ENCODE measurements at places on chromosomes 6 and 20. TPM values are rescaled to one million over a fixed set of nuclear protein-coding genes. Genes with fewer than 3 reads are reported as not detected.

GRCh38 chr6:63926258-63926780 is 290.7 kb downstream of the PHF3 start:
- DNase-seq, result no peak

- no peak for DNase-seq
Measured at GRCh38 chr6:82275686-82276085, 28.1 kb upstream of the IBTK start.

DNA sequence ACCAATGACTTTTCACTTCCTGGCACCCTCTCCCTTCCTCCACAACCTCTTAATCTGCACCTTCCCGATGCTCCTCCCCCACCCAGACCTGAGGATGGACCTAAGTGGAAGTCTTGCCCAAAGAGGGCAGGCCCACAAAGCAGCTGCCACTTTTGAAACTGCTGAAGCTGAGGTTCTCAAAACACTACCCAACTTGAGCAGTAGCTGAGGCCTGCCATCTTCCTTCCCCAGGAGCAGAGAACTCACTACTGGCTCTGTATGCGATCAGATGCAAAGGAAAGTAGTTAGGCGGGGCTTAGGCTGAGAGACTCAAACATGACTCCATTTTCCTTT is 1.5 kb downstream of the HM13 start:
- DNase-seq, result no peak

DNA sequence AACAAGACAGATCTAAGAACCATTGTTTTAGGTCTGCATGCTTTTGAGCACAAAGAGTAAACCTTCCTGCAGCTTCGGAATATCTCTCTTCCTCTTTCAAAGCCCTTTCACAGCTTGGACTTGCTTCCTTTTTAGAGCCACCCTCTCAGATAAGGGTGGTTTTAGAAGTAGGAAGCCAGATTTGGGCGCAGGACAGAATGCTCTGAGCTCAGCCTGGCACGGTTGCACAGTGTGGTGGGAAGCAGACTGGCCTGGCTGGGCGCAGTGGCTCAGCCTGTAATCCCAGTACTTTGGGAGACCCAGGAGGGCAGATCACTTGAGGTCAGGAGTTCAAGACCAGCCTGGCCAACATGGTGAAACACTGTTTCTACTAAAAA is 35.6 kb upstream of the PNRC1 start:
- no peak for DNase-seq

DNA sequence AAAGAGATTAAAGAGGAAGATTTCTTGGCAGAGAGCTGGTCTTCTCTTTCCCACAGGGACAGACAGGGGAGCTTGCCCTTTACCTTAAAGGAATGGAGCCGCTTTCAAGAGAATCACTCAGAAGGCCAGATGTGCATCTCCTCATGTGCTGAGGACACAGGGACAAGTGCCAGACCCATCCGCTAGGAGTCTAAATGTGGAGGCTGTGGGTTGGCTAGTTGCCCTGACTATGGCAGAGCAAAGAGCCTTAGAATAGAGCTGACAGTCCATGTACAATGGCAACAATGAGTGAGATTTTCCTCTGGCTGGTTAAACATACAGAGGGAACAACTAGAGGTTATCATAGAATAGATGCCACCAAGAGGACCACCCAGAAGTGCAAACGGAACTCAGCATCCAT is 7.3 kb upstream of the DOK5 start:
- no peak for DNase-seq

PACRG gene
- 5.5 TPM for total RNA-seq

POPDC3 gene
- 5.2 TPM for total RNA-seq

LINC00237 gene
- not detected for total RNA-seq

OTOR gene
- not detected for total RNA-seq
